Myocyte (in vitro differentiated cells): ENCODE measurements at places on chromosomes 16 and 17. TPM values are rescaled to one million over a fixed set of nuclear protein-coding genes. Genes with fewer than 3 reads are reported as not detected.

- DNase-seq: no peak
Observed at GRCh38 chr17:13475574-13476223, 126.0 kb downstream of the HS3ST3A1 start.

DNA sequence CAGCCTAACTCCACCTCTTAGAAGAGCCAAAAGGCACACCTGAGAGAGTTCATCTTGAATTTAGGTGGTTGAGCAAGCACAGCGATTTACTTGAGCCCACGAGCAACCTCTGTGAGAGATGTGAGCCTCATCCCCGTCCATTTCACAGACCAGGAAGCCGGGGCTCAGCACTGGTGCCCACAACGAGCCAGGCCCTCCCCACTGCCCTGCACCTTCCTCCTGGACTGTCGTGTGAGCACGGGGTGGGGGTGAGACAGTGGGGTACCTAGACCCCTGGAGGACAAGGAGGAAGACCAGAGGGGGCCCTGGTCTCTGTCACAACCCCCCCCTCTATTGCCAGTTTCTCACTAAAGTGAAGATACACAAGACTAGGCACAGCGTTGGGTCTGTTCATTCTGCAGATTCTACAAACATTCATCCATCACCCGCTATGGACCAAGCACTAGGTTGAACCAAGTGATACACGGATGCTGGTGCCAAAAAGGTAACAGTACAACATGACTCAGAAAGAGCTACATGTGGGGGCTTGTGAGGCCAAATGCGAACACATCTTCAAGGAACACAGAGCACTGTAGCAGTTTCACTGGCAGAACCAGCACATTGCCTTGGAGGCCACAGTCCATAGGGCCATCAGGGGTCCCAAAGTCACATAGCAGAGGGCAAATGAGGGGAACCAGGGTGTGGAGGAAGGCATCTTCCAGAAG, 231.9 kb downstream of the PARN start:
- DNase-seq: no peak

DNA sequence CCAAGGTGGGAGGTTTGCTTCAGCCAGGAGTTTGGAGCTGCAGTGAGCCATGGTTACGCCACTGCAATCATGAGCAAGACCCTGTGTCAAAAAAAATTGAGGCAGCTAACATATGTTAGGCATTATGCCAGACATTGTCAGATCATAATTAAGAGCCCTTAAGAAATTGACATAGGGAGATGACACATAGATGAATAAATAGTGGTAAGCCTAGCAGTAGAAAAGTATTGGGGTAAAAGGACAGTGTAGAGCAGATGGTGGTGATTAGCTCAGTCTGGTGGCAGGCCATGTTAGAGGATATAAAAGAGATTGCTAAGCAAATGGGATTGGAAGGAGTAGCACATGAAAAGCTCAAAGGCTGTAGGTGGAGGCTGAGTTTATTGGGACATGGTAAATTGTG, 22.6 kb downstream of the SRCAP start:
- DNase-seq: no peak

- no peak for DNase-seq
Observed at GRCh38 chr16:50535506-50536257, 12.5 kb upstream of the NKD1 start.

- peak; percentile 45 for DNase-seq
Observed at GRCh38 chr16:9092978-9093344, 1.5 kb downstream of the HAPSTR1 start.

DNA sequence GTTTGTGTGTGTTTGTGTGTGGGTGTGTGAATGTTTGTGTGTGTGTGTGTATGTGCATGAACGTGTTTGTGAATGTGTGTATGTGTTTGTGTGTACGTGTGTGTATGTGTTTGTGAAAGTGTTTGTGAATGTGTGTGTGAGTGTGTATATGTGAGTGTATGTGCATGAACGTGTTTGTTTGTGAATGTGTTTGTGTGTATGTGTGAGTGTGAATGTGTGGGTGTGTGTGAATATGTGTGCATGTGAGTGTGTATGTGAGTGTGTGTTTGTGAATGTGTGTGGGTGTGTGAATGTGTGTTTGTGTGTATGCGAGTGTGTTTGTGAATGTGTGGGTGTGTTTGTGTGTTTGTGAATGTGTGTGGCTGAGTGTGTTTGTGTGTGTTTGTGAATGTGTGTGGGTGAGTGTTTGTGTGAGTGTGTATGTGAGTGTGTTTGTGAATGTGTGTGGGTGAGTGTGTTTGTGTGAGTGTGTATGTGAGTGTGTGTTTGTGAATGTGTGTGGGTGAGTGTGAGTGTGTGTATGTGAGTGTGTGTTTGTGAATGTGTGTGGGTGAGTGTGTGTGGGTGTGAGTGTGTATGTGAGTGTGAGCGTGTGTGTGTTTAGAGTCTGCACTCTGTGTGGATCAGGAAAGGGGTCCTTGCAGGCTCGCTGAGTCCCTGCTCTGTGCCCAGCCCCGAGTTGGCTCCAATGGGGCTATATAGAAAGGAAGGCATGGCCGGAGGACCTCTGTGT, 890 bp upstream of the CD300A start:
- DNase-seq: no peak

Gene ABCC3
- 1.6 and 2.0 TPM in 2 replicates for total RNA-seq

Gene HEATR9
- total RNA-seq: not detected in 2 replicates

Gene GLOD4
- total RNA-seq: 89.4 and 103 TPM in 2 replicates

DNA sequence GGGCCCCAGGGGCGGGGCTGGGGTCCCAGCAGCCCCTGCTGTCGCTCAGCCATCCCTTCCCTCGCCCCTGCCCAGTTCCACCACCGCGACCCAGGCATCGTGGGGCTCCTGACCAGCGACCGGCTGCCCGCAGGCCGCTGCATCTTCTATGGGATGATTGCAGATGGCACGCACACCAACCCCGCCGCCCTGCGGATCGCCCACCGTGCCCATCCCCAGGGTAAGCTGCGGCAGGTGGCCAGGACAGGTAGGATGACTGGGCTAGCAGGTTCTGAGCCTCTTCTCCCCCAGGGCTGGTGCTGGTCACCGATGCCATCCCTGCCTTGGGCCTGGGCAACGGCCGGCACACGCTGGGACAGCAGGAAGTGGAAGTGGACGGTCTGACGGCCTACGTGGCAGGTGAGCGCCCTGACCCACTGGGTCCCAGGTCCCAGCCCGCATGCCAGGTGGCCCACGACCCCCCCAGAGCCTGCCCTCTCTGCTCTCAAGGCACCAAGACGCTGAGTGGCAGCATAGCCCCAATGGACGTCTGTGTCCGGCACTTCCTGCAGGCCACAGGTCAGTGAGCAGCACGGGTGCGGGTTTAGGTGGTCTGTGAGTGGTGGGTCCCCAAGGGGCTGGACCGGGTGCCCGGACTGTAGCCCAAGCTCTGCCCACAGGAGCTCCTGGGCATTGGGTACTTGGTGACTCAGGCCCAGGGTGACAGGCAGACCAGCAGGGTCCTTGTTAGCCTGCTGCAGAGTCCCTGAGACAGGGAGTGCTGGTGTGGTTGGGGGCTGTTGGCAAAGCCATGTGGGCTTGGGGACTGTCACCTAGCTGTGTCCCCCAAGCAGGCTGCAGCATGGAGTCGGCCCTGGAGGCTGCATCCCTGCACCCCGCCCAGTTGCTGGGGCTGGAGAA, 2.8 kb downstream of the CEMP1 start:
- no peak for DNase-seq

GRCh38 chr17:77364941-77365583, 224.3 kb downstream of the SEC14L1 start:
- no peak for DNase-seq

DNA sequence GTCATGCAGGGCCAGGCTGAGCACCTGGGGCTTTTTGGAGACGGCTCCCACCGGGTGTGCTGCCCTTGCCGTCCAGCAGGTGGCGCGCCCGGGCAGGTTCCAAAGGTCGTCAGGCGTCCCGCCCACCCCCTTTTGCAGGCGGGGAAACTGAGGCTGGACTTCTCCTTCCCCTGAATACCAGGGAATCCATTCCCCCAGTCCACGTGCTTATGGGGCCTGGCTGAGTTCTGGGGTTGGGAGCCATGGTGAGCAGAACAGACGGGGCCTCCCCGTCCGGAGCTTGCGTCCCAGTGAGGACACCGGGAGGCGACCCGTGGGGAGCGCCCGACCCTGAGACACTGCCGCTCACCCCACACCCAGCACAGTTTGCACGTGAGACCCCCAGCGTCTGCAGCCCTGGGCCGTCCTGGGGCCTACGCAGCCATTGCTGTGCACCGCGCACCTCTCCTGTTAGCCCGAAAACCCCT, 51.8 kb upstream of the JPH3 start:
- peak; percentile 14 for DNase-seq

GRCh38 chr17:61335105-61335844, 64.4 kb upstream of the TBX2 start:
- no peak for DNase-seq

- DNase-seq: no peak
Observed at GRCh38 chr16:11597235-11598095, 10.7 kb upstream of the LITAF start.

DNA sequence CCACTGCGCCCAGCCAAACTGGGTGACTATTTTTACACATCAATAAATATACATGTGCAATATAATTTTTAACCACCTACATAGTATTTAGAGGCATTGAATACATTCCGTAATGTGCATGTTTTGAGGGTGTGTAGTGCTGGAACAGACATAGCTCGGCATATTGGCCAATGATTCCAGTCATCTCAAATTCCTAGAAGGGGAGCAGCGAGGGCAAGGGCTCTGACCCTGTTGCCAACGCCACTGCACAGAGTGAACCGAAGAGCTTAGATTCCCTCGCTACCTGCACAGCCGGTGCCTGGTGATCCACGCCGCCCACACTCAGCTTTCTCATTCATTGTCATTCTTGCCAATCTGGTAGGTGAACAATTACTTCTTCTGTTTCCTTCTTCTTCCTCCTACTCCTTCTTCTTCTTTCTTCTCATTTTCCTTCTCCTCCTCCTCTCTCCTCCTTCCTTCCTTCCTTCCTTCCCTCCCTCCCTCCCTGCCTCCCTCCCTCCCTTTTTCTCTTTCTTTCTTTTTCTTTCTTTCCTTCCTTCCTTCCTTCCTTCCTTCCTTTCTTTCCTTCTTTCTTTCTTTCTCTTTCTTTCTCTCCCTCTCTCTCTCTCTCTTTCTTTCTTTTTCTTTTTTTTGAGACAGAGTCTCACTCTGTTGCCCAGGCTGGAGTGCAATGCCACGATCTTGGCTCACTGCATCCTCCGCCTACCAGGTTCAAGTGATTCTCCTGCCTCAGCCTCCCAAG, 26.3 kb upstream of the ATP2A3 start:
- no peak for DNase-seq

Gene TMC5
- not detected in 2 replicates for total RNA-seq

GRCh38 chr16:22971346-22971924, 157.5 kb downstream of the HS3ST2 start:
- DNase-seq: no peak

GRCh38 chr17:81486199-81486810, 26.3 kb downstream of the ACTG1 start:
- no peak for DNase-seq

Gene ZP2
- not detected in 2 replicates for total RNA-seq

Gene SLC4A1
- not detected in 2 replicates for total RNA-seq

Gene CD7
- total RNA-seq: 1.4 TPM in 1 of 2 replicates, not detected in the other

Gene PYDC1
- total RNA-seq: not detected in 2 replicates

- peak; percentile 39 for DNase-seq
Observed at GRCh38 chr17:76384987-76385891, 830 bp downstream of the SPHK1 start.

GRCh38 chr16:2846511-2847310, 11.3 kb downstream of the PRSS22 start:
- no peak for DNase-seq

Gene PPM1E
- total RNA-seq: 3.4 and 11.1 TPM in 2 replicates

- no peak for DNase-seq
Observed at GRCh38 chr16:21281698-21282389, 3.8 kb upstream of the CRYM start.

- DNase-seq: no peak
Observed at GRCh38 chr17:17938388-17939107, 33.7 kb downstream of the TOM1L2 start.

Gene KRT13
- not detected in 2 replicates for total RNA-seq

DNA sequence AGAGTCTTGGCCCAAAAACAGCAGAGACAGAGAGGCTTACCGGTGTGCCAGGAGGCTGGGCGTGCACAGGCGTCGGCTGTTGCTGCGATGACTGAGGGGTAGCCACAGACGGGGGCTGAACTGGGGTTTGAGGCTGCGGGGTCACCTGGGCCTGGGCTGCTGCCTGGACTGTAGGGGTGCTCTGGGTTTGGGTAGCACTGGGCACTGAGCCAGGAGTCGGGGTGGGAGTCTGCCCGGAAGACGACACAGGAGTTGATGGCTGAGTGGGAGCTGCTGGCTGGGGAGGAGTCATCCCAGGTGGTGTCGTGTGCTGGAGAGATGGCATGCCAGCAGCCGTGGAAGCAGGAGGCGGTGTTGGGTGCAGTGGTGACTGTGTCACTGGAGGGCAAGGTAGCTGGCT, 53.2 kb upstream of the TRAP1 start:
- no peak for DNase-seq

- no peak for DNase-seq
Observed at GRCh38 chr16:49824593-49824992, 31.3 kb downstream of the ZNF423 start.

Gene ABCA6
- total RNA-seq: under 0.01 TPM in 1 of 2 replicates, not detected in the other

GRCh38 chr16:18969050-18969854, 14.5 kb upstream of the TMC7 start:
- DNase-seq: peak; percentile 86

GRCh38 chr16:54411544-54411943, 125.0 kb upstream of the IRX3 start:
- DNase-seq: no peak

- DNase-seq: no peak
Observed at GRCh38 chr17:27216836-27217235, 77.1 kb upstream of the WSB1 start.

Gene UNC45B
- 266 and 287 TPM in 2 replicates for total RNA-seq

- no peak for DNase-seq
Observed at GRCh38 chr17:69516911-69517310, 102.4 kb downstream of the MAP2K6 start.

GRCh38 chr17:17060001-17060922, 18.0 kb downstream of the MPRIP start:
- no peak for DNase-seq

- DNase-seq: no peak
Observed at GRCh38 chr17:55037828-55038227, 69.3 kb downstream of the STXBP4 start.

GRCh38 chr16:14284930-14285512, 213.9 kb downstream of the MRTFB start:
- DNase-seq: no peak

DNA sequence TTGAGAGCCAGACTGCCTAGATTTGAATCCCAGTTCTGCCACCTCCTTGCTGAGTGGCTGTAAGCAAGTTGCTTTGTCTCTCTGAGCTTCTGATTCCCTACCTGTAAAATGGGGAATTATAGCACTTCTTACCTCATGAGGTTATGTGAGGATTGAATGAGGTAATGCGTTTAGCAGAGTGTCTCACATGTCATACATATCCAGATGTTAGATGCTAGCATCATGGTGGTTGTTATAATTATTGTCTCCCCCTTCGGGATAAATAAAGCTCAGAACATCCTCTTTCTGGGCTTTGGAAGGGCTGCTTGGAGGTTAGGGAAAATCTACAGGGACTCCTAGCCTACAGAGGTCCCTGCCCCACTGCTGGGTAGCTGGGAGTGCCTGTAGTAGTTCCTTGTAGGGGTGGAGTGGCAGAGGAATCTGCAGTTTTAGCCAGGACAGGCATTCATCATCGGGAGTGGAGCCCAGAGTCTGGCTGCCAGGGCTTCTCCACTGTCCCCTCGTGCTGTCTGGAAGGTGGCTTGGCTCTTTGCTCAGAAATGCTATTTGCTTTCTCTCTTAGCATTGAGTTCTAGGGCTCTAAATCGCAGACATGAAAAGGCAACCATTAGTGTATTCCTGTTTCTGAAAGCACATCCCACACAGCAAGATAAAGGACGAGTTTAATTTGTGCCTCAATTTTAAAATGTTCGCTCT, 137.9 kb upstream of the CACNG3 start:
- DNase-seq: no peak

Gene PDE6G
- not detected in 2 replicates for total RNA-seq

GRCh38 chr17:6420173-6420641, 14.7 kb downstream of the AIPL1 start:
- no peak for DNase-seq
